ENCODE measurements at places on chromosomes 7 and 10.

DNA sequence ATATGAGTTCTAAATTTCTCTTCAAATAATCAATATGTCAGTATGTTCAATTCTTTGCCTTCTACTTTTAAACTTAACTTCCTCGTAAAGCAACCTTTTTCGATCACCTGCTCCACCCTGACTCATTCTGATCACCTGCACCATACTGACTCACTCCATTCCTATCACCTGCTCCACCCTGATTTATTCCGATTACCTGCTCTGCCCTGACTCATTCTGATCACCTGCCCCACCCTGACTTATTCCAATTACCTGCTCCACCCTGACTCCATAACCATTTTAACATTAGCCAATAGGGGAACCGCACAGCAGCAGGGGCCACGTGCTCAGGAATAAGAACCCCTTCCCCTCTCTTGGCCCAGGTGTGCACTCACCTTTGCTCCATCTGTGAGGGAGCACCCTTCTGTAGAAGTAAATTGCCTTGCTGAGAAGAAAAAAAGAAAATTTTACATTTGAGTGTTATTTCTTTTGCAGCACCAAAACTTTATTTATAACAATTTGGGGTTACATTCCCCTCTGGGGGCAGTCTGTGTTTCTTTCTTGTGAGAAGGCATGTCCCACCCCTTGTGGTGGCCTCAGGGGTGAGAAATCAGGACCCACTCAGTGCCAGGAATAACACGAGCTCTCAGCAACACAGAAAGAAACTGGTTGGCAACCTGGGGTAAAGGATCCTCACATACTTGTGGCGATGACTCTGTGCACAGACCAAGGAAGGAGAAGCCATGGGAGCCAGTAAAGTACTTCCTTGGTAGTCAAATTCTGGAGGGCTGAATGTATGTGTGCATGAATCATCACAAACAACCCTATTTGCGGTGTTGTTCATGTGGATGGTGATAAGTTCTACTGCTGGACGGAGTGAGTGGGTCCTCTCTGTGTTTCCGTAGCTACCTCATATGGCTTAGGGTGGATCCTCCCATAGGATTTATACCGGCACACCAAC lies 29.4 kb upstream of the PPP1R9A start:
- no peak for DNase-seq

DNA sequence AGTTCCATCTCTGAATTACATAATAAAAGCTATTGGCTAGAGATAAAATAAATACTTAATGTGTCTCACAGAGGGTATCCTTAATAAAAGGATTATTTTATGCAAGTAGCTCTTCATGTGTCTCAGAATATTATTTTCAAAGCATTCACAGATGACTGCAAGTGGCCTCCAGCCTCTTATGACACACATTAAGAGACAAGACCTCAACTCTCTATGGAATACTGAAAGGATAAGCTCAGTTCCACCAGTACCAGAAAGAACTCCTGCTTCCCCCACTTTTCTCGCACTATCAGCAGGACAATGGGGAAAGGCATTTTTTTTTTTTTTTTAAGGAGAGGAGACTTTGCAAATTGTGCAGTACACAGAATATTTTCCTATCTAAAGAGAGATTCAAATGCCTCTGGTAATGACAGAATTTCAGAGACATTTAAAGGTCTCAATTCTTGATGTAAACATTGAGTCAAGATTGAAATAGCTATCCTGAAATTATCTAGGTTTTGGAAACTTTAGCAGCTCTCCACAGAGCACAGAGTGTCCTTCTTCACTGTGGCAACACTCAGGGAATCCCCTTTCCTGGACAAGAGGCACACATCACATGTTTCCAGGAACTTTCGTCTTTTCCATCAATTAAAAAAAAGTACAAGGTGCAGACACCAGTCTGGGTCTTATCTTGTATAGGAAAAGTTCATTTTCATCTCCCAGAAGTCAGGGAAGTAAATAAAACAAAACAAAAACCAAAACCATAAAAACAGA lies 122.0 kb upstream of the ANK3 start:
- DNase-seq, result no peak

GRCh38 chr7:123594813-123595241 lies 6.8 kb upstream of the ASB15 start:
- DNase-seq, result no peak

DNA sequence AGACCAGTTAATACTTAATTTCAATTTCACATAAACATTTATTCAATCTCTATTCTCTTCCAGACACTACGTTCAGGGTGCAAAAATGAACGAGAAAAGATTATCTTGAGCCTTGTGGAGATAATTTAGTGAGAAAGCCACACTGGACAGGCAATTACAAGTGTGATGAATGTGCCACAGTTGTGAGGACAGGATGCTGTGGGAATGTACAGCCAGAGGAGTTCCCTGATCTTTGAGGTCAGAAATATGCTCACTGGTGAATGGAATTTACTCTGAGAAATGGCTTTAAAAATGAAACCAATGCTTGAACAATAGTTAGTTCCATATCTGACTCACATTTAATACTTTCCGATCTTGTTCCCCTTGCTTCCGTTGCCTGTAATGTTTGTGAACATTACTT lies 864.8 kb downstream of the GATA3 start:
- no peak for DNase-seq

GRCh38 chr10:84114088-84114667 lies 25.1 kb upstream of the GHITM start:
- DNase-seq, result no peak

DNA sequence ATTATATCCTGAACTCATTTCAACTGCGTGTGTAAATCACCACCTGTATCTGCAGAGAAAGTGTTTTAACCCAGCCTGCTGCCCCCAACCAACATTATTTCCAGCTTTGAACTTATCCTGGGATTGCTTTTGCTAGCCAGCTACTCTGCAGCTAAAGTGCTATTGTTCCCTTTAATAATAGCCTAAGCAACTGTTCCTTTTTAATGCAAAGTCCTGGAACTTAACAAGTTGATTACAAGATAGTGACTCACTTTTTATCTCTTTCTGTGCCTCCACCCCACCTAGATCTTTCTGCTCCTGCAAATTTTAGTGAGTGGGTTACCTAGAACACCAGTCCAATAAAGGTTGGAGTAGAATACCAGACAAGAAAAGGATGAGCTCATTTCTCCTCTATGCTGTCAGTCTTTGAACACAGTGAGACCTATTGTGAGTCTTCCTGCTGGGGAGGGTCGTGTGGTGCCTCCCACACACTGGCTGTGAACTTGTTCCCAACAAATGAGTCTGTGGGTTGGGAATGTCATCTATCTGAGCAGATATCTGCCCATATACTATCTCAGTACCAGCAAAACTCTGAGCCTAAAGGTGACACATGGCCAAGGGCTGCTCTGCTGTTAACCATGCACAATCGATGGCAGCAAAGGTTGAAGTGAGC lies 137.7 kb downstream of the FAM204A start:
- DNase-seq, result no peak

GRCh38 chr7:29278337-29279069 lies 83.9 kb downstream of the CHN2 start:
- DNase-seq, result no peak

GRCh38 chr7:77808517-77808916 lies 9.9 kb downstream of the PHTF2 start:
- DNase-seq, result no peak

GRCh38 chr10:129922598-129923123 lies 41.4 kb downstream of the EBF3 start:
- no peak for DNase-seq

- no peak for DNase-seq
Observed at GRCh38 chr10:72746426-72747363, 54.8 kb downstream of the MCU start.

GRCh38 chr7:125184801-125185200 lies 255.2 kb upstream of the POT1 start:
- DNase-seq, result no peak

GRCh38 chr7:139953229-139953628 lies 109.5 kb downstream of the PARP12 start:
- no peak for DNase-seq

GRCh38 chr10:122864901-122865300 lies 14.5 kb downstream of the FAM24B start:
- no peak for DNase-seq

- no peak for DNase-seq
Observed at GRCh38 chr10:83617692-83618545, 521.4 kb upstream of the GHITM start.

DNA sequence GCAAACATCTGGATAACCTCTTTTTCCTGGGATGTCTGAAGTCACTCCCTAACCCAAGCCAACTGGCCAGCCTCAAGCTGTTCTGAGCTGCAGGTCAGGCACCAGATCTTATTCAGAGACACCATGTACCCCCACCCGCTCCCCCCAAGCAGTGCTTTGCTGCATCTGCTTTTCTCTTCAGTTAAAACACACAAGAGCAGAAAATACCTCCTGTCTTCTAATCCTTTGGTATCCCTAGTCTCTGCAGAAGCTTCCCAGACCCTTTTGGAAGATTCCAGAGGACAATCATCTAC lies 3.0 kb downstream of the ZNF488 start:
- DNase-seq, result no peak

DNA sequence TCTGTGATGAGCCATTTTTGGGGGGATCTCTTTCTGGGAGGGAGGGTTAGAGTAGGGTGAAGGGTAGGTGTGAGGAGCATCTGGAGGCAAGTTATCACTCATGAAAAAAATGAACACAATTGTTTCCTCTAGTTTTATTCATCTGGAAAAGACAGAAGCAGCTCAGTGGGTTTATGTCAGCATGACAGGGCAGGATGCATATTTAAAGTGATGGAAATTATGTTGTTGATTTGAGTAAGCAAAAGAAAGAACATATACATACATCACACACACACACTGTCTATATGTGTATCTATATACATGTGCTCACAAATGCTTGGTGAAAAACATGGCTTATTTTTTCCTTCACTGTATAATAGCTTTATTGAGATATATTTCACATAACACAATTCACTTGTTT lies 114.2 kb downstream of the ADCY1 start:
- no peak for DNase-seq

GRCh38 chr7:116713918-116714317 lies 41.9 kb downstream of the MET start:
- no peak for DNase-seq

DNA sequence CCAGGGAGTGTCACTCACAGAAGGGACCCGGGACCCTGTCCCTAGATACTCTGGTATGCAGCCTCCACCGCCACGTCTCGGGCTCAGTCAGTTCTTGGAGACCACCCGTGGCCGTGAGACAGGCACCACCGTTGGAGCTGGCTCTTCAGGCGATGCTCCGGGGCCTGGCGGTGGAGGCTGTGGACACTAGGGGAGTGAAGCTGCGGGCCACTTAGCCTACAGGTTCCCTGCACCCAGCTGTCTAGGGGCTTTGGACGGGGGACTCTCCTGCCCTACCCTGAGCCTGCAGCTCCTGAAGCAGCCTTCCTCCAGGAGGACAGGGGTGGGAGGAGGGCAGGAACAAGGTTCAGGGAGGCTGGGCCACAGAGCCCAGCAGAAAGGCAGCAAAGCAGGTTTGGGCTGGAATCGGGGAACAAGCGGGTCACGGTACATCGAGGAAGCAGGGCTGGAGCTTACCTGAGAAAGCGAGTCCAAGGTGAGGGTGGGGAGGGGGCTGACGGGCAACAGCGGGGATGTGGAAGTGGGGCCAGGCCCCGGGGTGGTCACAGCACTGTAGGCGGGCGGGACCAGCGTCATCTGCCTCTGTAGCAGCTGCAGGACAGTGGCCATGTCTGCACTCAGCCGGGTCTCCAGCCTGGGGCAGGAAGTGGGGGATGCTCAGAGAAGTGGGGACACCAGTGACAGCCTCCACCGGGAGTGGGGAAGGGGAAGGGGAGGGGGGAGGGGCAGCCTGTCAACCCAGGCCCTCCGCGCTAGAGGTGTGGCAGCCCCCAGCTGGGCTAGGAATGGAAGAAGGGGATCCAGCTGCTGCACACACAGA lies 31.5 kb downstream of the KCNH2 start:
- no peak for DNase-seq

GRCh38 chr7:36966039-36966438 lies 241.7 kb upstream of the AOAH start:
- no peak for DNase-seq

DNA sequence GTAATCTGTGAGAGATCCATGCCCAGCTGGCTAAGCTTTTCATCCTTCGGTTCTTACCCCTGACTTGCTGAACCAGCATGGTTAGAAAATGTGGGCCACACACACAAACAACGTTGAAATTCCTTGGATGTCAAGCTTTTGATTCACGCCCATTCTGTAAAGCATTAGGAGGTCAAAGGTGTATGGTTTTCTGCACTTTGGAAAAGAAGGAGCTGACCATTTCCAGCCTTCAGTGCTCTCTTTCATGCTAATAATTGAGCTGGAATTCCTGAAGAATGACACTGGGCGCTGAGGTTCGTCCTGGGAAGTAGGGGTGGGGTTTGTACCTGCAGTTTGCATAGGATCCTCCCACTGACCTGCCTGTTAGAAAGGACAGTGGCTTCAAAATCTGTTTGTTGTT lies 23.1 kb downstream of the KLF6 start:
- peak; percentile 95 for DNase-seq

Measured in retinal pigment epithelial cell (primary cell).